ENCODE measurements at places on chromosomes 1 and 21. TPM values are rescaled to one million over a fixed set of nuclear protein-coding genes. Genes with fewer than 3 reads are reported as not detected.

CFAP57 gene
- 0.33 TPM for total RNA-seq

SLC16A4 gene
- total RNA-seq = 0.60 TPM

SELENBP1 gene
- not detected for total RNA-seq

SLC2A5 gene
- not detected for total RNA-seq

CDCA8 gene
- 29.3 TPM for total RNA-seq

KRTAP19-3 gene
- total RNA-seq = not detected

FMO4 gene
- total RNA-seq = 0.32 TPM

LRRC71 gene
- total RNA-seq = not detected
